ENCODE measurements at places on chromosomes 16 and 17.

- DNase-seq = no peak
Measured at GRCh38 chr16:2473446-2473926, 1.4 kb upstream of the TBC1D24 start.

- no peak for DNase-seq
Measured at GRCh38 chr17:15900871-15901270, 44.1 kb upstream of the ADORA2B start.

- DNase-seq = no peak
Measured at GRCh38 chr17:15917438-15918027, 27.4 kb upstream of the ADORA2B start.

DNA sequence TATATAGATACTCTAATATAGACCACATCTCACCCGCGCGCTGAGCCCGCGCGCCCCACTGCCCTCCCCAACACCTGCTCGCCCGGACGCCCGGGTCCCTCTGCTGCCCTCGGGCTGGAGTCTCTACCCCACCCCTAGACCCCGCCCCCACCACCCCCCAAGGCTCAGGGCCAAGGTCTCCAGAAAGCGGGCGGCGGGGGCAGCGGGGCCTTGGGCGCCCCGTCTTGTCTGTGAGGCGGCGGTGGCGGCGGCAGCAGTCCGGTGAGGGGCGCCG, 2.6 kb downstream of the HES7 start:
- DNase-seq = no peak

DNA sequence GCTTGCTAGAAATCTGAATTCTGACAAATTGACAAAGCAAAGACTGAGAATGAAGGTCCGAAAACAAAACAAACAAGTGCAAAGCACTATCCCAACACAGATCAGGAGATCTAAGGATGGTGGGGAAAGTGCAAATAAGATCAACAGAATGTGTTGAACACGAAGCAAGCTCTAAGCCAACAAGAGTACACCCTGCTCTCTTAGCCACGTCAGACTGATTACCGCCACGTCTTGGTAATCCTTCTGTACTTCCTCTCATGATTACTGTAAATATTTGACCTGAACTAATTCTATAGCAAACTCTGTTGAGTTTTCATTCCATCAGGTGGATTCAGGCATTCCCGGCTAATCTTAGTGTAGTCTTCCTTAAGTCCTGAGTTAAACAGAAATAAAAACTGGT, 34.3 kb upstream of the ERCC4 start:
- DNase-seq = no peak

GRCh38 chr16:2752850-2753732, 653 bp downstream of the SRRM2 start:
- DNase-seq = peak; percentile 45

GRCh38 chr16:73433731-73434307, 385.9 kb upstream of the ZFHX3 start:
- no peak for DNase-seq

- peak; percentile 12 for DNase-seq
Measured at GRCh38 chr17:82065193-82065637, 389 bp downstream of the DUS1L start.

DNA sequence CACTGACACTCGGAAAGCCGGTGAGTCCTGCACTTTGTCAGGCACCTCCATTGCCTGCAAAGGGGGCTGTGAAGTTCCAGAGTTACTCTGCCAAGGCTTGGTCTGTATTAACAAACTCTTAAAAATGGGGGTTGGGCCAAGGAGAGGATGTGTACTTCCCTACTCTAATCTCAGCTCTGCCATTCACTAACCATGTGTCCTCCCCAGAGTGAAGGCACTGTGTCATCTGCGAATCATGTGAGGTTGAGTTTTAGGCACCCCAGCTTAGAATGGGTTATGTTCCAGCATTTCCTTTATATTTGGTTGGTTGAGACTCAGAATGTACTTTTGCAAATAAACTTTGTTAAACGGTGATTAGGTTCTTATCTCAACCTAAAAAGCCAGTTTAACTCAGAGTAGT, 24.9 kb downstream of the ERCC4 start:
- no peak for DNase-seq

DNA sequence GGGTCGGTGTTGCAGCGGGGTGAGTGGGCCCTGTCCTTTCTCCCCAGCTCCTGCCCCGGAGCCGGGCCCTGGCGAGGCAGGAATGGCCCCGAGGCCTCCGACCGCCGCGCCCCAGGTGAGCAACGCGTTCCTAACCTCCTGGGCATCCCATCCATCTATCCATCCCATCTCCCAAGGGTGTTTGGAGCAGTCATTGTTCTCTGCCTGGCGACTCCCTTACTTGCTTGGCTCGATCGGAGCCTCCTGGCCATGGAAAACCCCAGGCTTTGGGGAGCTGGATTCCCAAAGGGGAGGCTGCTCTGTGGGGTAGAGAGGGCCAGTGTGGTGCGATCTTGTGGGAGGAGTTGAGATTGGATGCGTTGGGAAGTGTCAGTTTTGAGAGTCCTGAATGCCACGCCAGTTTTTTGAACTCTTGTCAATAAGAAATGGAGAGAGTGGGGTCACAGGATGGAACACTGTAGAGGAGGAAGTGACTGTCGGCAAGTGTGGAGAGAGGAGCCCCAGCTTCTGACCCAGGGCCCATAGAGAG, 684 bp downstream of the ZFP90 start:
- no peak for DNase-seq

- peak; percentile 77 for DNase-seq
Measured at GRCh38 chr17:41784207-41784744, 2.2 kb downstream of the JUP start.

DNA sequence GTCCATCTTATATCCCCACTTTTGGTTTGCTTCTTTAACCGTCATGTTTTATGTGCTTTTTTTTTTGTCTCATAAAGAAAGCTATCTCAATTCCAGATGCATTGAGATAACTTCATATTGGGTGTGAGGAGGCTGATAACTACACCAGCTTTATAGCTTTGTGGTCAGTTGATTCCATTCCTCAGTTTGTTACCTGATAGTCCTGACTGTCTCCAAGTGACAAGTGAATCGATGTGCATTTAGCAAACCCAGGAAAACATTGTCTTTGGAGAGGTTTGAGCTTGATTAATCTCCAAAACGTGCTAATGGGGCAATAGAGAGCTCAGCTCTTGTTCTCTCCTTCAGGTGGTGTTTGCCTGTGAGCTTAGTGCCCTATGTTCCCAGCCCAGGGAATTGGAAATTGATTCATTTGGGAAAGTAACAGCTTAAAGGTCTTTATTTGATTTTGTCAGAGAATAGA, 22.7 kb downstream of the HS3ST3B1 start:
- no peak for DNase-seq

- no peak for DNase-seq
Measured at GRCh38 chr17:10579270-10579669, 29.8 kb upstream of the MYH2 start.

- DNase-seq = no peak
Measured at GRCh38 chr17:8629371-8630226, 926 bp downstream of the MYH10 start.

- DNase-seq = peak; percentile 47
Measured at GRCh38 chr16:89052890-89053724, 40.5 kb upstream of the ACSF3 start.

DNA sequence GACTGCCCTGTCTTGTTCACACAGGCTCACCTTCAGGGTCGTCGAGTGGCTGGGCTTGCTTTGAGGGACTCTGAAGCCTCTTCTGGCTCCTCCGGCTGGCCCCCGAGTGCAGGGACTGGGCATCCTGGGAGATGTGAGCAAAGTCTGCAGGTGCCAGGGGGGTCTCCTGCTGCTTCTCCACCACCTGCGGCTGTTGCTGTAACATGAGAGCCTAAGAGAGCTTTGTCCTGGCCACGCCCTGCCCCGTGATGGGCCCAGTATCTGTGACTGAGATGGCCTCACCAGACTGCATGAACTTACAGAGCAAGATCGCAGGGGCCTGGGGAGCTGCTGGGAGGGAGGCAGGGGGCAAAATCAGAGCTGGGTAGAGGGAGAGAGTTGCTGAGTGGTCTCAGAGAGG, 12.5 kb downstream of the ERN2 start:
- no peak for DNase-seq

DNA sequence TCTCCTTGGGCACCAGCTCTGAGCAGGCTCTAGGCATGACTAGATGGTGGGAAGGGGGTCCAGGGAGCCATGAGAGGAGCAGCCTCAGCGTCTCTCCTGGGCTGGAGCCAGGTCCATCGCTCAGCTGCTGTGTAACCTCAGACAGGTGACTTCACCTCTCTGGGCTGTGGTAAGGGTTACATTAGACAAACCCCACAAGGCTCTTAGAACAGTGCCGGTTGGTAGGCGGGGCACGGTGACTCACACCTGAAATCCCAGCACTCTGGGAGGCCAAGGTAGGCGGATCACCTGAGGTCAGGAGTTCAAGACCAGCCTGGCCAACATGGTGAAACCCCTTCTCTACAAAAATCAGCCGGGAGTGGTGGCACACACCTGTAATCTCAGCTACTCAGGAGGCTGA, 18.1 kb upstream of the NPTX1 start:
- no peak for DNase-seq

- peak; percentile 73 for DNase-seq
Measured at GRCh38 chr17:17666111-17666714, 15.0 kb upstream of the RAI1 start.

- no peak for DNase-seq
Measured at GRCh38 chr17:68103148-68103547, 67.6 kb downstream of the KPNA2 start.

DNA sequence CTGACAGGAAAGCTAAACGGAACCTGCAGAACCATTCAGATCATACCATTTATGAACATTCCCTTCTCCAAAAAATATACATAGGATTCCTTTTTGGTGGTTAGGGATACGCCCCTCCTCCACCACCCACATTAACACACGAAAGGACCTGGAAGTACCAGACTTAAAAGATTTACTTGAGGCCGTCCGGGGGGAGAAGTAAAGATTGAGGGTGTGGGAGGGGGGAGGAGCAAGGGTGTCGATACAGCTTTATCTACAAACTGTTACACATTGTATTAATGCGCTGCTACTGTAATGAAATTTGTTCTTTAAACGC, 537 bp downstream of the PALB2 start:
- DNase-seq = no peak

DNA sequence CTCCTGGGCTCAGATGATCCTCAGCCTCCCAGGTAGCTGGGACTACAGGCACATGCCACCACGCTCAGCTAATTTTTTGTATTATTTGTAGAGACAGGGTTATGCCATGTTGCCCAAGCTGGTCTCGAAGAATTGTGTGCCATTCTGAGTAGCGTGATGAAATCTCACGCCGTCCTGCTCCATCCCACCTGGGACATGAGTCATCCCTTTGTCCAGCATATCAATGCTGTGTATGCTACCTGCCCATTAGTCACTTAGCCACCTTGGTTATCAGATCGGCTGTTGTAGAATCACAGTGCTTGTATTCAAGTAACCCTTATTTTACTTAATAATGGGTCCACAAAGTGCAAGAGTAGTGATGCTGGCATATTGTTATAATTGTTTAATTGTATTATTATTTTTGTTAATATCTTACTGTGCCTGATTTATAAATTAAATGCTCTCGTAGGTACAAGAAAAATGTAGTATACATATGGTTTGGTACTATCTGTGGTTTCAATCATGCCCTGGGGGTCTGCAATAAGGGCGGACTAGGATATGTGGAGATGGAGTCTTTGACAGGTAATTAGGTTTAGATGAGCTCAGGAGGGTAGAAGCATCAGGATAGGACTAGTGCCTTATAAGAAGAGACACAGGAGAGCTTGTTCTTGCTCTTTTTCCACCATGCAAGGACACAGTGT, 26.6 kb upstream of the SLC13A2 start:
- DNase-seq = no peak

GRCh38 chr16:83403761-83404160, 404.0 kb upstream of the HSBP1 start:
- peak; percentile 91 for DNase-seq

DNA sequence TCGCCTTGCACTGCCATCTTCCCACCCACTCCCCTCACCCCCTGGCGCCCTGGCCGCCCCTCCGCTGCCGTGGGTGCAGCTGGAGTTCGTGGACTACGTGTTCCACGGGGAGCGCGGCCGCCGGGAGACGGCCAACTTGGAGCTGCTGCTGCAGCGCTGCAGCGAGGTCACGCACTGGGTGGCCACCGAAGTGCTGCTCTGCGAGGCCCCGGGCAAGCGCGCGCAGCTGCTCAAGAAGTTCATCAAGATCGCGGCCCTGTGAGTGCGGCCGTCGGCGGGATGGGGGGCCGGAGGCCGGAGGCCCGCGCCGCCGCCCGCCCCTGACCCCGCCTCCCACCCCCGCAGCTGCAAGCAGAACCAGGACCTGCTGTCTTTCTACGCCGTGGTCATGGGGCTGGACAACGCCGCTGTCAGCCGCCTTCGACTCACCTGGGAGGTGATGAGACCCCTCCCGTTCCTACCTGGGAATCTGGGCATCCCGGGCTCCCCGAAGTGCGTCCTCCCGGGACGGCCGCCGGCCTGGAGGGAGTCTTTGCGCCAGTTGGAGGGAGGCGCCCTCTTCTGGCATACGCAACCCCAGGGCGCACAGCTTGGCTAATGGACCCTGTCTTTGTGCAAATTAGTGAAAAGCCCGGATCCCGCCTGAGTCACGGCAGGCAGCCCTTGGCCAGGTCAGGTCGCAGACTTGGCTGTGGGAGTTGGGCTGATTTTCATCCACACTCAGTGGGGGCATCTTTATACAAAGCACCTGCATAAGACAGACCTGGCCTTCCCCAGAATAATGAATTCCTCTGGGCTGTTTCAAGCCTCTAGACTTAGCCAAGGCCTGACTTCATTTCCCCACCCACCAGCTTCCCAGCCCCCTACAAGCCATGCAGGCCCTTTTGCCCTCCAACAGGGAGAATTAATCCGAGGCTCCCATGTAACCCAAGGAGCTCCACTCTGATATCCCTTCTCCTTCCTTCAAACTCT, 14.3 kb downstream of the RAPGEFL1 start:
- DNase-seq = peak; percentile 70

- no peak for DNase-seq
Measured at GRCh38 chr17:58630883-58631522, 60.8 kb downstream of the TEX14 start.

DNA sequence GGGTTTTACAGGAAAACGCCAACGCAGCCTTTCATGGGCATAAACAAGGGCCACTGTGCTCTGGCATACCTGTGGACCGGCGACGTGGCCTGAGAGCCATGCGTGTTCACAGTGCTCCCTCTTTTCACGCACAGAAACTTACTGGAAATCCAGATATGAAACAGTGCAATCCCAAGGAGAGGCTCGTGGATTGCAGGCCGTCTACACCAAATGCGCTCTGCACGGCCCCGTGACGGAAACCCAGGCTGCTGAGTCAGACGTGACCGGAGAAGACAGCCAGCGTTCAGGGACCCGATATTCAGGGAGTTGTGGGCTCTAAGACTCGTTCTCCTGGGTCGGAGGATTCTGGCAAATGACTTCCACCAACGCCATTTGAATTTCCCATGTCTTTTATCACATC, 129.2 kb downstream of the FOXL1 start:
- DNase-seq = no peak

DNA sequence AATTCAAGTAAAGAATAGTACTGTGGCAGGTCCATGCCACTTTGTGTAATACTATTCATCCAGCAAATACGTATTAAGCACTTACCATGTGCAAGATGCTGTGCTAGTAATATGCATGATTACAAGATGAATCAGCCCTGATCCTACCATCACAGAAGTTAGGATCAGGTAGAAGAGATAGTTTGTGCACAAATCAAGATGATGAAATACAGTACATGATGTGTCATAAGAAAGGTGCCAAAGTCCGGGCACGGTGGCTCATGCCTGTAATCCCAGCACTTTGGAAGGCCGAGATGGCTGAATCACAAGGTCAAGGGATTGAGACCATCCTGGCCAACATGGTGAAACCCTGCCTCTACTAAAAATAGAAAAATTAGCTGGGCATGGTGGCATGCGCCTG, 10.9 kb downstream of the COG4 start:
- DNase-seq = peak; percentile 27
